Stimulated activated naive CD8-positive, alpha-beta T cell treated with anti-CD3 and anti-CD28 coated beads, Interleukin-15, Interleukin-2, amounts not matched to agents 100 U/mL and 50 U/mL, for 24 hours (primary cell): ENCODE measurements at places on chromosomes 2 and 18.

DNA sequence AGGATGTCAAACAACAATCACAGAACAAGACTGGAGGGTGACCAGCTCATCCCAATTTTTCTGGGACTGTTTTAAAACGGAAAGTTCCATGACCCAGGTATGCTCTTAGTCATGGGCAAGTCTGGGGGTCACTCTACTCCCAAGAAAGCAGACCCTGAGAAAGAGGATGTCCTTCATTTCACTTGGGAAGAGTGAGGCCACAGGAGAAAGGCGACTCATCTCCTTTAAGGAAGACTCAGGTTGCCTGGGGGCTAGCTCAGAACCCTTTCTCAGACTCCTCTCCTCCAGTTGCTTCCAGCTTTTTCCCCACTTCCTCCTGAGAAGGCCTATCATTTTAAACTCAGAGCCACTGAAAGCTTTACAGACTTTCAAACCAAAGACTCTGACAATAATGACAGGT is 9.3 kb downstream of the RNF152 start:
- no peak for DNase-seq

DNA sequence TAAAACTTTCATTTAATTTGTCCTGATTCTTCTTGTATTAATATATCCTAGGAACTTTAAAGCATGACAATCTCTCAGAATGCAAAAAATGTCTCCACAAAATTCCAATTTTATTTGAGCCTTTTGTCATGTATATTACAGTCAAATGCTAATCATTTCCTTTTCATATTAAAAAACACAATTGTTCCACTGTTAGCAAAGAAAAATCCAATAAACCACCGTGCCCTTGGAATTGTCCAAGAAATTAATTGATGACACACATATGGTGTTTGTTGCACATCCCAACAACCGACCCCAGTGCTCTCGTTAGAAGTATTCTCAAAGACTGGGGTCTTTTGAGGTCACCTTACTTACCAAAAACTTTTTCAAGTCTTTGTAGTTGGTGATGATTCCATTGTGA is 28.1 kb downstream of the GFPT1 start:
- no peak for DNase-seq

DNA sequence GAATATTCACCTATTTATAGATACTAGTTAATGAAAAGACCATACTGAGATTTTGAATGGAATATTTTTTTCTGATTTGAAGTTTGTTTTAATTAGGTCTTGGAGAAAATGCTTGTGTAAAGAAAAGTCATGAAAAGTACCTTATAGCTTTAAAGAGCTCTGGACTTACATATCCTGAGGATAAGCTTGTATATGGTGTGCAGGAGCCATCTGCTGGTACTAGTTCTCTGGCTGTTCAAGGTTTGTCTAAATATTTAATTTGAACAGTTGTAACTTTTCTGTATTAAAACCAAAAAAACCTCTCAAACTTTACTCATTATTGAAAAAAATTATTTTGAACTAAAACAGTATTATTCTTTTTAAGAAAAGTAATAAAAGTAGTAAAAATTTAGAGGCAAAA is 50.1 kb downstream of the UBR3 start:
- no peak for DNase-seq

DNA sequence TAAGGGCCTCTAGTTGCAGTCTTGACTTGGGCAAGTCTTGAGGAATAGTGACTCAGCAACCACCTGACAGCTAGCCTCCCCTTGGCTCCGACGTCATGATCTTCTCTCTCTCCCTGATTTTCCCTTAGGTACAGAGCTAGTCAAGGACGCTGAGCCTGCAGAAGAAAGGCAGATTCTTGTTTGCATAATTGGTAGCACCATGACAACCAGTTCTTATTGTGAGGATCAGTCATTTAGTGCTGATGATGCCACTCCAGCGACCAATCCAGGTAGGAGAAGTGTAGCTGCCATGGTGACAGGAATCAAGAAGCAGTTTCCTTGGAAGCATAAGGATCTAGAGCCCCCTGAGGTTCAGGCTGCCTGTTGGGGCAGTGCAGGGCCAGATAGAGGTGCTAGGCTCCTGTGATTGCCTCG is 2.8 kb upstream of the RESP18 start:
- no peak for DNase-seq

DNA sequence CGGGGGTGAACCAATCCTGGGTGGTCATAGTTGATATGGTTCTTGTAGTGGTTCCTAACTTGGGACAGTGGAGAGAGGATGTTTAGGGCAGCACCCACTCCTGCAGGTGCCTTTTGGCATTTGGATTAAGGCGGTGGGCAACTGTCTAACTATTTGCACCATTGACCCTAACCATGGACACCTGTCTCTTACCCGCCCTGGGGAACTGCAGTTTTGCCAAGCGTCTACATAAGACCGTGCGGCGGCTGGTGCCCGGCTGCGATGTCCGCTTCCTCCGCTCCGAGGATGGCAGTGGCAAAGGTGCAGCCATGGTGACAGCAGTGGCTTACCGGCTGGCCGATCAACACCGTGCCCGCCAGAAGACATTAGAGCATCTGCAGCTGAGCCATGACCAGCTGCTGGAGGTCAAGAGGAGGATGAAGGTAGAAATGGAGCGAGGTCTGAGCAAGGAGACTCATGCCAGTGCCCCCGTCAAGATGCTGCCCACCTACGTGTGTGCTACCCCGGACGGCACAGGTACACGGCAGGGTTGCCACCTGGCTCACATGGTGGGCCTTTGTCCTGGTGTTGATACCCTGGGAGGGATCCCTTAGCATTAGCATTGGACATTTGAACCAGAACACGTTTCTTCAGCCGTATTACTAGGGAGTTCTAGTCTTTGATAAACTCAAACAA is 46.3 kb downstream of the HK2 start:
- no peak for DNase-seq

DNA sequence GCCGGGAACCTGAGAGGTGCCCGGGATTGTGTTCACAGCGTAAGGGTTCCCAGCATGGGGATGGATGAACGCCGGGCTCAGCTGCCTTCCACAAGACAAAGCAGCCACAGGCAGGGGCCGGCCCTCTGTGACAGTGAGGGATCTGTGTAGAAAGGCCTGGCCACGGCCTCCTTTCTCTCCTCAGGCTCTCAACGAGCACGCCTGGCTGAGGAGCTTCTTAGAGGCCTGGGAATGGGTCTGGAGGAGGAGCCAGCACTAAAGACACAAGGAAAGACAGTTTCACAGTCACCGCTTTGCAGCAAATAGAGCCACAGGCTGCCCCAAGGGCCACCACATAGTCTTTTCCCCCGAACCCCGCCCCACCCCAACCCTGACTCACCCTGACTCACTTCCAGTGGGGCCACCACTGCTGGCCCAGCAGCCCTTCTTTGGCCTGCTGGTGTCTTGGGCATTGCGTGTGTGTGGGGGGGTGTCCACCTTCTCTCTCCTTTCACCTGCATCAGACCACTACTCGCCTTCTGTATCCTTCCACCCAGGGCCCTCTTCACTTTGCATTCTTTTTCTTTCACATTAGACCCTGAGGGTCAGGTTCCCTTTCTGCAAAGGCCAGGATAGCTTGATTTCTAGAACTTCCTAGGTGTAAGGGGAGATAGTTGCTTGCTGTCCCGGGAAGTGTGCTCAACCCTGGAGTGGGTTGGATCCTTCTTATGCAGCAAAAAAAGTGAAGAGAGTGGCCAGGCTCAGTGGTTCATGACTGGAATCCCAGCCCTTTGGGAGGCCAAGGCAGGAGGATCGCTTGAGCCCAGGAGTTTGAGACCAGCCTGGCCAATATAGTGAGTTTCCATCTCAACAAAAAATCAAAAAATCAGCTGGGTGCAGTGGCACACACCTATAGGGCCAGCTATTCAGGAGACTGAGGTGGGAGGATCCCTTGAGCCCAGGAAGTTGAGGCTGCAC is 19.3 kb upstream of the HPCAL1 start:
- DNase-seq: peak; percentile 42
